Renal pelvis (tissue), 12 donors: ENCODE measurements at places on chromosomes 2 and 18. TPM values are rescaled to one million over a fixed set of nuclear protein-coding genes. Genes with fewer than 3 reads are reported as not detected.

DNA sequence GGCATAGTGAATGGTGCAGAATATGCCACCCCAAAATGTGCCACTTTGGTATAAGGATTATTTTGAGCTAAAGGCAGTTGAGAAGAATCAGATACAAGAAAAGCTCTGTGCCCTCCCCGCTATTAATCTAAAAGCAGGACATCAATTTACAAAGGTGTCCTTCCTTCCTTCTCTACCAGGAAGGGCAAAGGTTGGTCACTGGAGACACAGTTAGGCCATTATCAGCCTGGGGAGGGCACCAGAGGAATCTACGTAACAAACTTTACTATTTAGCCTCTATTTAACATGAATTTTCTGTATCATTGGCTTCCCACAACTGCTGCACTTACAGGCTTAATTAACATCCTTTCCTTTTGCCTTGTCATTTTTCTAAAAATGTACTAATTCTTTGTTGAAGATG, 52.6 kb downstream of the MEP1B start:
- no peak for DNase-seq

DNA sequence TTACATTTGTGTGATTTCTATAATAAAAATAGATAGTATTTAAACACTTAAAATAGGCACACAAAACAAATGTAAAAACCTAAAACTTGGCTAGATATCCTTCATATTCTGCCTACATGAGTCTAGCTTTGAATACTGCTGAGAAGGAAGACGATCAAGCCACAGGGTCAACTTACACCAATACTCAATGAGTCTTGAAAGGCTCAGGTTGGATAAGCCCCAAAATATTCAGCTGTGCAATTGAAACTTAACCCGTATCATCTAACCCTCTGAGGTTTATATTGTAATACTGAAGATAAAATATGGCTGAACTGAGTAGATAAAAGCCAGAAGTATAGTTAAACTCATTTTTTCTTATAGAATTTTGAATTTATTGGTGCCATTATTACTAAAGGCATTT, 313.0 kb upstream of the NRXN1 start:
- no peak for DNase-seq

DNA sequence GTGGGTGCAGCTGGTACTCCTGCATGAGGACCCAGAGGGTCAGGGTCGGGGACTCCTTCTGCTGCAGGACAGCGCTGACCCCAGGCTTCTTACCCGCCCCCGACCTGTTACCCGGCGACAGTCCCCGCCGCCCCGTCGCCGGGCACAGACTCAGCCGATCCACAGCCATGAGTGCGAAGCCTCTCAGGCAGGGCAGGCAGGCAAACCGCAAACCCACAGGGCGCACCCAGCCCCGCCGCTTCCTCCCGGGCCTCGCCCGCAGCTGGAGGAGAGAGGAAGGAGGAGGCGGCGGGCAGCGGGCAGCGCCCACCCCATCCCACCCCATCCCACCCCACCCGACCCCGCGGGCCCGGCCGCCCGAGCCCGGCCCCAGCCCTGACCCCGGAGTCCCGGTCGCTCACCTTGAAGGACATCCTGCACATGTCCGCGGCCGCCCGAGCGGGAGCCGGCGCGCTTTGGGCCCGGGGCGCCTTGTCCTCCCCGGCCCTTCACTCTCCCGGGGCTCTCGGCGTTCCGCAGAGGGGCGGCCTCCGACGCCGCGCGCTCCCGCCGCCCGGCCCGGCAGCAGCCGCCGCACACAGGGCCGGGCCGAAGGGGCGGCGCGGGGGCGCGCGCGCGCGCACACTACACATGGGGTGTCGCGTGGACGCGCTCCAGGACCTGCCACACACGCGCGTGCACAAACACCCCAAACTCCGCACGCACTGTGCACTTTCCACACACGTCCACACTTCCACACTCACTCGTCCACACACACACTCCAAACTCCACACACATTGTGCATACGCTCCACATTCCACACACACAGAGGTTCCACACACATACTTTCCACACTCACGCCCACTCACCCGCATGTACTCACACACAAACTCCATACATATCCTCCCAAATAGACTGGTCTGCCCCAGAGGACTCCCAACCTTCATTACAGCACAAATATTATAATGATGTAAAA, at the start of gene ANKRD29:
TSS of gene ANKRD29 (minus strand) at position 603 of the 955 bp plus-strand sequence. CDS start at position 422, 181 bp downstream.
- DNase-seq = no peak

DNA sequence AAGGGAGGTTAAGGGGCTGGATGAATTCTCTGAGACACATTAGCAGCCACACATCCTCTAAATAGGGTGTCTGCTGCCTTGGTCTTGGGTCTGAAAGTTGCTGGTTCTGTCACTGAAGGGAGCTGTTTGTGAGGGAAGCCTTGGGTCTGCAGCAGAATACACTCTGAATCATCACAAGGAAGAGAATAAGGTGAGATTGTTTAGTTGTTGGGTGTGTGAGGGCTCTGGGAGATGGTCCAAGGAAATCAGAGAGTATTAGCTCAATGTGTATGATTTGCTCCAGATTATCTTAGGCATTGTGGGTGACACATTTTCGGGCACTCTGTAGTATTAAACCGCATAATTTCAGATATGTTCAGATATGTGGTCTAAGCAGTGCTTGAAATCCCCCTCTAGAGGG, 548.5 kb downstream of the SLC4A3 start:
- DNase-seq = no peak

GRCh38 chr2:129061069-129061768, 742.6 kb upstream of the HS6ST1 start:
- no peak for DNase-seq

GRCh38 chr2:50344509-50345106, 687.3 kb downstream of the NRXN1 start:
- no peak for DNase-seq

GRCh38 chr2:71513096-71513495, 59.7 kb downstream of the DYSF start:
- DNase-seq = no peak

- peak; percentile 35 for DNase-seq
Observed at GRCh38 chr2:170180031-170180566, 2.2 kb downstream of the MYO3B start.

GRCh38 chr2:19195661-19196060, 162.8 kb downstream of the OSR1 start:
- no peak for DNase-seq

- DNase-seq = no peak
Observed at GRCh38 chr2:43174368-43174916, 52.0 kb downstream of the ZFP36L2 start.

CAPN14 gene
- 0.18 TPM for polyA plus RNA-seq

GALNT5 gene
- 0.39 TPM for polyA plus RNA-seq

PLGLB2 gene
- polyA plus RNA-seq = 4.5 TPM

OST4 gene
- 228 TPM for polyA plus RNA-seq

TUBA4B gene
- polyA plus RNA-seq = 0.91 TPM

CCL20 gene
- polyA plus RNA-seq = 0.66 TPM

DLX2 gene
- polyA plus RNA-seq = 0.12 TPM

TMEM247 gene
- polyA plus RNA-seq = not detected
